ENCODE measurements at places on chromosomes 12 and 14. TPM values are rescaled to one million over a fixed set of nuclear protein-coding genes. Genes with fewer than 3 reads are reported as not detected.

HCAR1 gene
- total RNA-seq: 1.4 TPM

HOXC5 gene
- total RNA-seq: not detected

AKAP5 gene
- total RNA-seq: 0.27 TPM

EGLN3 gene
- 116 TPM for total RNA-seq

ANO4 gene
- 0.71 TPM for total RNA-seq

SBNO1 gene
- 26.1 TPM for total RNA-seq

TAS2R10 gene
- 0.55 TPM for total RNA-seq

A2M gene
- 634 TPM for total RNA-seq

R3HDM2 gene
- total RNA-seq: 66.5 TPM

NGB gene
- not detected for total RNA-seq

PRR4 gene
- total RNA-seq: 0.29 TPM

NRXN3 gene
- 1.6 TPM for total RNA-seq

TAS2R50 gene
- 0.84 TPM for total RNA-seq

OR4E2 gene
- not detected for total RNA-seq

CDKN3 gene
- 7.9 TPM for total RNA-seq

SDR9C7 gene
- total RNA-seq: not detected

LRTM2 gene
- total RNA-seq: not detected

ANKRD9 gene
- 160 TPM for total RNA-seq

JPH4 gene
- 0.68 TPM for total RNA-seq

ADAM20 gene
- 0.53 TPM for total RNA-seq

SLC5A8 gene
- total RNA-seq: not detected

GPR84 gene
- total RNA-seq: 0.29 TPM

SLC17A8 gene
- not detected for total RNA-seq

PGF gene
- total RNA-seq: 4.6 TPM

SOAT2 gene
- total RNA-seq: not detected

INHBC gene
- total RNA-seq: not detected

RDH12 gene
- total RNA-seq: not detected

KCNK10 gene
- total RNA-seq: not detected

GARIN6 gene
- not detected for total RNA-seq

CACNA2D4 gene
- 2.6 TPM for total RNA-seq

RASSF9 gene
- 2.5 TPM for total RNA-seq

PTGDR gene
- total RNA-seq: 0.52 TPM

TMED8 gene
- total RNA-seq: 5.9 TPM

CLEC7A gene
- 7.4 TPM for total RNA-seq

NTS gene
- 0.21 TPM for total RNA-seq

PTGER2 gene
- 2.3 TPM for total RNA-seq

ZFHX2 gene
- total RNA-seq: 0.89 TPM

RASAL1 gene
- not detected for total RNA-seq

CEBPE gene
- not detected for total RNA-seq

MYH6 gene
- total RNA-seq: 11,820 TPM

GAS2L3 gene
- 4.0 TPM for total RNA-seq

VTI1B gene
- 139 TPM for total RNA-seq

A2ML1 gene
- 0.44 TPM for total RNA-seq

TROAP gene
- 1.5 TPM for total RNA-seq

DBX2 gene
- total RNA-seq: 0.13 TPM

ZBTB39 gene
- 3.8 TPM for total RNA-seq

BHLHE41 gene
- 18.6 TPM for total RNA-seq

TMEM30B gene
- 1.5 TPM for total RNA-seq

CFAP251 gene
- 0.77 TPM for total RNA-seq

NEUROD4 gene
- not detected for total RNA-seq

PRB3 gene
- total RNA-seq: not detected

DTD2 gene
- total RNA-seq: 7.6 TPM

KRT2 gene
- not detected for total RNA-seq
